ENCODE measurements at places on chromosomes 13 and 19. TPM values are rescaled to one million over a fixed set of nuclear protein-coding genes. Genes with fewer than 3 reads are reported as not detected.

- DNase-seq: no peak
Measured at GRCh38 chr13:95058680-95059079, 242.6 kb downstream of the ABCC4 start.

The DCT gene
- 2.4 TPM for total RNA-seq

GRCh38 chr13:40503966-40504591 is 162.4 kb downstream of the FOXO1 start:
- DNase-seq: no peak

DNA sequence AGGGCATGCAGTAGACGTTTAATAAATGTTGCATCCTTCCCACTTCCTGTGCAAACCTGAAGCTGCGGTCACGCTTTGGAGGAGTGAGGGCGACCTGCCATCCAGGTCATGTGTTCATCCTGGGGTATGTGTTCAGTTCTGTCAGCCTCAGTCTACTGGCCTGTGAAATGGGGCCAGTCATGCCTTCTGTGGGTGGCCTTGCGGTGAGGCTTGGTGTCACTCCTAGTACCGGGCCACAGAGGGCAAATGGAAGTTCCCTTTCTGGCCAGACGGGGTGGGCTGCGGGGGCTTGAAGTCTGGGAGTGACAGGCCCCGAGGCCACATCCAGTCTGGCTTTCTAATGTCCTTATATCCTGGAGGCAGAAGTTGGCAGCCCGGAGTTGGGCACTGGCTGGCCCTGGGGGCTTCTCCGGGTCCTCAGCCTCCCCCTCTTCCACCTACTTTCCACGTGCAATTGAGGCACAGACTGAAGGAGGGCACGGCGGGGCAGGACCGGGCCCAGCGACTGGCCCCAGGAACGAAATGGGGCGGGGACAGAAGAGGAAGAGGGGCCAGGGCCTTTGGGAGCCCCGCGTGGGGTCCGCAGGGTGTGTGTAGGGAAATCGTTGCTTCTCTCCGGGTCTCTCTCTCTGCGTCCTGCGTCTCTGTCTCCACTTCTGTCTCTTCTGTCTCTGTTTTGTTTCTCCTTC is 11.1 kb downstream of the PDE4A start:
- DNase-seq: no peak

- no peak for DNase-seq
Measured at GRCh38 chr19:41421314-41421713, 5.9 kb downstream of the B3GNT8 start.

The DIRAS1 gene
- total RNA-seq: 117 TPM

DNA sequence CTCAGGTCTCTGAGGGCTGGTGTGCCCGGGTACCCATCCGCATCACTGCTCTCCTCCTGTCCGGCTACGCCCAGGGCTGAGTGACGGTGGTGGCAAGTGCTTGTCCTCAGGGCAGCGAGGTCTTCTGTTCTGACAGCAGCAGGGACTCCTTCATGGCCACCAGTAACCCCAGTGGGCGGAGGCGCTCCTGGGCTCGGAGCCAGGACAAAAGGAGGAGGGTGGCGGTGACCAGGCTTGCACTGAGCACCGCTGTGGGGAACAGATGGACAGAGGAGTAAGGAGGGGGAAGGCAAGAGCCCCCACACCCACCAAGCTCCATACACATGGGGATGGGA is 5.8 kb downstream of the CD320 start:
- DNase-seq: peak; percentile 43

The KL gene
- 0.81 TPM for total RNA-seq

- DNase-seq: no peak
Measured at GRCh38 chr19:42278452-42279154, 9.6 kb downstream of the CIC start.

DNA sequence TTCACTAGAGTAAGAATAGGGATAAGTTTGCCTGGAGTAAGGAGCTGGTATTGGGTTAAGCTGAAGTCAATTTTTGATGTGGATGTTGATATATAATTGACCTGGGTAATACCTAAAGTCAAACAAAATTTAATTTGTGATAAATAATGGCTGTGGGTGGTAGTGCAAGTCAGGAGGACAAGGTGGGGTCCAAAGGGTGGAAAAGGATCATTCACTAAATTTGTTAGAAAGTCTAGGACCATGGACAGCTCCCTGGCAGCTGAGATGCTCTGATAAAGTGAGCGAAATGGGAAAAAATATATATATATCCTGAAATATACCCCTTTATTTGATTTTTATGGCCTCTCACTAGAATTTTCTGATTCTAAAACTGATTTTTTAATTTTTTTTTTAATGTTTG is 463.5 kb downstream of the GPC6 start:
- DNase-seq: no peak

DNA sequence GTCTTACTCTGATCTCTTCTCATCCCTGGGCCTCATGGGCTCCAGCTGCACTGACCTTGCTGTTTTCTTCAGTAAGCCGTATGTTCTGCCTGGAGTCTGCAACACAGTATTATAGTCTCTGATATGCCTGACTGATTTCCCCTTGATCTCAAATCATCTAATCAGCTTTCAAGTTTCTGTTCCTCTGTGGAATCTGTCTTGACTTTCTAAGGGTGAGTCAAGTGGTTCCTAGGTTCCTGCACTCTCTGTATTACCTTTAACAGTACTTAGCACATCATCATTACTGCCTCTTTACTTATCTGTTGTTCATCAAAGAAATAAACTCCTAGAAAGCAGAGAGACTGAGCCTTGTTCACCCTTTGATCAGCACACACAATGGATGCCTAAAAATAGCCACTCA is 350.7 kb downstream of the LMO7 start:
- no peak for DNase-seq

GRCh38 chr19:44207126-44207803 is 5.1 kb upstream of the ZNF227 start:
- DNase-seq: peak; percentile 76

DNA sequence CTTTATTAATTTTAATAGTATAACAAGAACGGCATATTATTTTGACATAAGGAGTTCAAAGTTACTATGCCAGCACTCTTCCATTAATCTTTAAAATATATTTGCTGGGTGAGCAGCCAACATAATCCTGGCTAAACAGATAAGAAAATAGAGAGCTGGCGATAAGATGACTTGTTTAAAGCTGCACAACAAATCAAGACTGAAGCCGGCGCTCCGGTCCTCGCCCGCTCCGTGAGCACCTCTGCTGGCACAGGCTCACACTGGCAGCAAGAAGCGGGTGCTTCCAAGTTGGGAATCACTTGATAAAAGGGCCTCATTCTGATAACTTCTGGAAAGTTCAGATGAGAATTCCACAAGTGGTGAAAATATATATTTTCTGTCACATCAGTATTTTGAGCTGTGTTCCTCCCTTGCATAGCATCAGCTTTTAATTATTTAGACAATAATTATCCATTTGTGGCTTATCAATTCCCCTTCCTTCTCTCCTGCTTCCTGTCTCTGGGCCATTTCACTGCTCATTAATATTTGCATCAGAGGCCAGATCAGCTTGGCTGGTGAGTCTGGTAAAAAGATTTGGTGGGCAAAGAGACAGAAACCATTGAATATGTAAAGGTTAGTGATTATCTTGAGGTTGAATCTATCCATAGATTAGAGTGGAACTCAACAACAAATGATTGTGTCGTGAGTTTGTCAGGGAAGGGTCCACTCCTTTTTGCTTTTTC is 205.3 kb downstream of the MZT1 start:
- no peak for DNase-seq

- no peak for DNase-seq
Measured at GRCh38 chr19:29478578-29479565, 46.9 kb upstream of the VSTM2B start.

DNA sequence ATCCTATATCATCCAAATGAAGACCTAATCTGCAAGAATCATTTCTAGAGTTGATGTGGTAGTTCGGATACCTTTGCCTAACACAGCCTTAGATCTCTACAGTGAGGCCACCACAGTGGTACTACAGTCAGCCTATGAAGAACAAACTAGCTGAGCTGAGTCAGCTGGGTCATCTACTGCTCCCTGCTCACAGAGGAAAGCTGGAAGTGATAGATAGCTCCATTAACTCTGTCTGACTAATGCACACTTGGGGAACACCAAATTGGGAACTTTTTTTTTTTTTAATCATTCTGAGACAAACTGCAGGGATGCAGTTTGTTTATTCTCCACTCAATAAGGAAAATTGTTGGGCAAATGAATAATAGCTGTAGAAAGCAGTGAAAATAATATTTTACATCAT is 1160.6 kb downstream of the PCDH9 start:
- DNase-seq: no peak

The ARHGEF18 gene
- total RNA-seq: 48.1 TPM

DNA sequence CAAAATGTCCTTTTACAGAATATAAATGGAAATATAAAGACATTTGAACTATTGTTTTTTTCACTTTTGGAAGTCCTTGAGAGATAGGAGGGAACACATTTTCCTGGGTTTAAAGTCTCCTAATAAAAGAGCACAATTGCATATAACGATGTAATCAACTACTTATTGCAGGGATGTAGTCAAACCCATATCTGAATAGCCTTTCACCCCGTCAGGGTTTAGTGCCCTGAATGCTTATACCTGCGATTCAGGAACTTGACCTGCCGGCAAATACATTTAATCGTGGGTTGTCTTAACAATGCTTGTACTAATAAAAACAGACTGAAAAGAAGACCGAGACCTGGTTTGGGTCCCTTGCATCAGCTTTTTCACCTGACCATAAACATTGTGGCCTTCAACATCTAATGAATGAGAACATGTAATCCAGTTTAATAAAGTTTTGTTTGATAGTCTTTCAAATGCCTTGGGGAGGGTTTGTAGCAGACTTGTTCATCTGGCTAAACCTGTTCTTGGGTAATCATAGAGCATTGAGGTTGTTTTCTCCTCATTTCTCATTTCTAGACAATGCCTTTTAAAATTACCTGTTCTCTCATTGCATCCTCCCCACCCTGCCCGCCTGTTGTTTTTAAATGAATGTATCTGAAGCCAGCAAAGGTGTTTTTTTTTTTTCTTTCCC is 7.0 kb downstream of the KLF5 start:
- DNase-seq: no peak
